Cerebellar nuclear complex (tissue), 1 donor: ENCODE measurements at places on chromosomes 16 and 17.

DNA sequence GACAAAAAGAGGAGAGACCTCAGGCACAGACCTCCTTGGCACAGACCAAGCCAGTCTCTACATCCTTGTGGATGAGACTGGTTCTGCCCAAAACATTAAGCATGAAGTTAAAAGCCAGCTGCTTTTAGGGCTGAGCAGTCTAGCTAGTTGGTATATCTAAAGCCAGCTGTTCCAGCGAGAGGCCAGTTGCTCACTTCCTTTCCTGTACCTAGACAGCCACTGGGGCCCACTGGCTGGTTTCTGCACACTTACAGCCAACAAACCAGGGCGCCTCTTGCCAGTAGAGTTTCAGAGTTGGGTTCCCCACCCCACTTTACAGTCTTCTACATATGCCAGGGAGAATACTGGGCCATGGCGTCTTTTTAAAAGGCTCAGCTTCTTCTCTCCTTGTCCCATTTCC is 242.4 kb downstream of the ZFHX3 start:
- no peak for DNase-seq

DNA sequence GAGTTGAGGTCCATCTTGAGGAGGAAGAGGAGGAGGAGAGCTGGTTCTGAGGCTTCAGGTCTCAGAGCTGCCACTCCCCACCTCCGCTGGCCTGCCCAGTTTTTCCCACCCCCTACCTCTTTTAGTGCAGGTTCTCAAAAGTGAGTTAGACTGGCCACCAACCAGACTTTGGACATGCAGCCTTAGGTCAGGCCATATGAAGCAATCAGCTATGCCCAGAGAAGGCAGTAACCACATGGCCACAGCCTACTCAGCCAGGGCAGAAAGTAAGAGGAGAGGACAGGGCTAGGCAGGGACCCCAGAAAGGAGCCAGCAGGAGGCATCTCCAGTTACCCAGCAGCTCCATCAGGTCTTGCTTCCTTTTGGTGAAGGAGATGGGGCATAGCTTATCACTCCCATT is 9.0 kb downstream of the MYO15A start:
- DNase-seq = no peak

DNA sequence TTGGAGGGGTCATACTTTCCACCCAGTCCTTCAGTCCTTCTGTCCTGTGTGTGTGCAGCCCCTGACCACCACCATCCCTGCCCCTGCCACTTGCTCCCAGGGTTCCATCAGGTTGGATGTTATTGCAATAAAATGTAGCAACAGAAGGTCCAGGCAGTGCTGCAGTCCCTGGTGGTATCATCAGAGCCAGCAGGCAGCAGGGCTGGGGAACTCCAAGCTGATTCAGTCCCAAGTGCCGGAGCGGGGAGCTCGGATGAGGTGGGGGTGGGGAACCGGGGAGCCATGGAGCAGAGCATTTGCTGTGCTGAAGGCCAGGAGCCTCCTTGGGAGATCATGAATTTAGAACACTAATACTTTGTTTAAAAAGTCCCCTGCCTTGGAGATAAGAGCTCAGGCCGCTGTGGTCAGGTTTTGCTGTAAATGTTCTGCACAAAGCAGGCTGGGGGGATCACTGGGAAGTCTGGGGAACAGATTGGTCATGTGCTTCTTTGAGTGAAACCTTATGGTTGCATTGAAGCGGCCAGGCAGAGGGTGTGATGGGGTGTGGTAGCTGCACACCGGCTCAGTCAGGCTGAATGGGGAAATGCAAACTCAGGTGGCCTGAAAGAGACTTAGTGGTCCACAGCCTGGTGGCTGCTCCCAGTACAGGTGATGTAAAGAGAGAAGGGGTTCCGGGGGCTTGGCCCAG is 225.9 kb downstream of the SEC14L1 start:
- no peak for DNase-seq

DNA sequence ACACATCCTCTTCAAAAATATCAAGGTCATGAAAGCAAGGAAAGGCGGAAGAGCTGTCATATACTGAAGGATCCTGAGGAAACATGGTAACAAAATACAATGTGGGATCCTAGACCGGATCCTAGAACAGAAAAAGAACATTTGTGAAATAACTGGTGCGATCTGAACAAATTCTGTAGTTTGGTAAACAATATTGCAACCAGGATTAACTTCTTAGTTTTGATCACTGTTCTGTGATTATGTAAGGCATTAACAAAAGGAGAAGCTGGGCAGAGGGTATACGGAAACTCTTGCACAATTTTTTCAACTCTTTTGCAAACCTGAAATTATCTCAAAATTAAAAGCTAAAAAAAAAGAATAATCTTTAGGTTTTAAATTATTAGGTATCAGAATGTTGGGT is 109.7 kb downstream of the TRIM37 start:
- no peak for DNase-seq

DNA sequence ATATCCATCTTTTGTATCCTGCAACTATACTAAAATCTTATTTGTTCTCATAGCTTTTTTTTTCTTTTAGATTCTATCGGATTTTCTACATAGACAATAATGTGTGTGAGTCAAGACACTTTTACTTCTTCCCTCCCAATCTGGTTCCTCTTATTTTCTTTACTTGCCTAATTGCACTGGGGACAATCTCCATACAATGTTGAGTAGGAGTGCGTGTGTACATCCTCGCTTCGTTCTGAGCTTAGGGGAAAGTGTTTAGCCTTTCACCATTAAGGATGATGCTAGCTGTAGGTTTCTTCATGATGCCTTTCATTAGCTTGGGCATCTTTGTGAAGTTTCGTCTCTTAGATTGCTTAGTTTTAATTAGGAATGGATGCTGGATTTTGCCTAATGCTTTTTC is 2.9 kb downstream of the SPATA32 start:
- no peak for DNase-seq

- no peak for DNase-seq
Measured at GRCh38 chr16:23362460-23363317, 60.6 kb downstream of the SCNN1B start.

GRCh38 chr17:63631626-63632025 is 9.4 kb downstream of the MAP3K3 start:
- no peak for DNase-seq
